ENCODE measurements at places on chromosomes 3 and 15.
A peak's percentile ranks its signal among the peaks of the same experiment; 100 is the strongest.

DNA sequence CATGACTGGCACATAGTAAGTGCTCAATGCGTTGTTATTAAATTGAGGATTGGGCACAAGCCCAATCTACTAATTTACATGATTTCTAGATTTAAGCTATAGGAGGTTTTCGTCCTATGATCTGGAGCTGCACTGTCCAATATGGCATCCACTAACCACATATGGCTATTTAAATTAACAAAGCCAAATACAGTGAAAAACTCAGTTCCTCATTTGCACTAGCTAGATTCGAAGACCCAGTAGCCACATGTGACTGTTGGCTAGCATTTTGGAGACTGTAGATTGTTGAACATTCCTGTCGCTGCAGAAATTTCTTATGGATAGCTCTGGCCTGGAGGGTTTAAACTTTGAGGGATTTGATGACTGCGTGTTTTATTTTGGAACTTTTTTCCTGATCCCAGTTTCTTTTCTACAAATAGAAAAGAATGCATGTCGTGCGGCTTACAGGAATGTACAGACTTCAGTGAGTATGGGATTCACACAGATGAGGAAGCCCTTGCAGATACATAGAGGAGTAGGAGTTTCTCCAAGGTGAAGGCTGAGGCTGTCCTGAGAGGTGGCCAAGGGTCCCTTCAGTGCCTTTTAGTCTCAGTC lies 82.8 kb downstream of the SLCO3A1 start:
- no peak for DNase-seq

DNA sequence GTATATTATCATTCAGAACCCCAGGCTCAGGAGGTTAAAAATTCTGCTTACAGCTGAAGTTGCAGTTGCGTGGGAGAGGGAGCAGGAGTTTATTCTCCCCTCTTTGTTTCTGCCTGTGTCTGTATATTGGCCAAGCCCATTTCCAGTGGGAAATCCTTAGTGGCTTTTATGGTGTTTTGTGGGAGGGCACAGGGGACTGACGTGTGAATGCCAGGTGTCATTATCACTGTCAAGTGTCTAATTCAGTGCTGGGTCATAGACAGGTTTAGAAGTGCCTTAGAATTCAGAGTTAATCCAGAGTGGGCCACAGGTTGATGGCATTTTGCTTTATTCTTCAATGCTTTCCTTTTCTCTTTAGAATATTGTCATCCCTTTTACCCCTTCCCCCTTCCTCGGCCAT lies 33.4 kb downstream of the SLCO3A1 start:
- no peak for DNase-seq

DNA sequence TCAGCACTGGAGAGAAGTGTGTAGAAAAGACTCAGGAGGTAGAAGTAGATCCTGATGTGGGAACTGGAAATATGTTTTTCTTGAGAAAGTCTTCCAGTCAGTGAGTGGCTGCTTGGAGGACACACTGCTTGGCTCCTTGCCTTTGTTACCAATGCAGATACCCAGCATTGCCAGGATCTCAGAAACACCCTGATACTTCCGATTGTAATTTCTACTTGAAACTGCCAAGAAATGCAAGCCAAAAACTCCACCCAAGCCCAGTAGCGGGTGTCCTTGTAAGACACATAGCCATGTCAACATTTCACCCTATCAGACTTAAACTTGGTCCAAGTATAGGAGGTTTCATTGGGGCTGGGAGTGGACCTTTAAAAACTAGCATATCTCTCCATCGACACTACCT lies 141.8 kb downstream of the ALDH1A2 start:
- peak; percentile 72 for DNase-seq

DNA sequence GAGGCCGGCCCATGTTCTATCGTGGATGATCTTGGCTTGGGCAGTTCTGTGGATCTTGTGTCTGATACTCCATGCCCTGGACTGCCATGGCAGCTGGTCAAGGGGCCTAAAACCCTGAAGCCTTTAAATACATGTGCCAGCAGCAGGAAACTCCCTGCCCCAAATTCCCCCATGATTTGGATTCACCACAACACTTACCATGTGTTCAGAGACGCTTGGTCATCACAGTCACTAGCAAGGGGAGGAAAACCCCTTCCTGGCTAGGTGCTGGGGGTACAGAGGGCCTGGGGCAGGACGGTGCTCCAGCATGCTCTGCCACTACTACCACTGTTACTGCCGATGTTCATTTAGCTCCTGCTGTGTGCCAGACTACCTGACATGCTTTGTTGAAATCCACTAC lies 94.4 kb downstream of the DNAJB8 start:
- no peak for DNase-seq
